Esophagus squamous epithelium (tissue), 5 donors: ENCODE measurements at places on chromosomes 7 and 10. TPM values are rescaled to one million over a fixed set of nuclear protein-coding genes. Genes with fewer than 3 reads are reported as not detected.

DNA sequence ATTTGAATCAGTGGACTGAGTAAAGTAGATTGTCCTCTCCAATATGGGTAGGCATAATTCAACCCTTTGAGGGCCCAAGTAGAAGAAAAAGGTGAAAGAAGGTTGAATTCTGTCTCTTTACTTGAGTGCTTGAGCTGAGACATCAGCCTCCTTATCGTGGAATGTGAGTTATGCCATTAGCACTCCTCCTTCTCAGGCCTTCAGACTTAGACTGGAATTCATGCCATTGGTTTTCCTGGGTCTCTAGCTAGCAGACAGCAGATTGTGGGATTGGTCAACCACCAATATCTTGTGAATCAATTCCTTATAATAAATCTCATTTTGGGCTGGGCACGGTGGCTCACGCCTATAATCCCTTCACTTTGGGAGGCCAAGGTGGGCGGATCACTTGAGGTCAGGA is 89.2 kb downstream of the CUL2 start:
- no peaks in the 10 kb centered on the region for H3K4me1 ChIP-seq
- no peak overlapping the region for H3K4me3 ChIP-seq
- no peaks in the 10 kb centered on the region for H3K27me3 ChIP-seq
- DNase-seq: no peak

DNA sequence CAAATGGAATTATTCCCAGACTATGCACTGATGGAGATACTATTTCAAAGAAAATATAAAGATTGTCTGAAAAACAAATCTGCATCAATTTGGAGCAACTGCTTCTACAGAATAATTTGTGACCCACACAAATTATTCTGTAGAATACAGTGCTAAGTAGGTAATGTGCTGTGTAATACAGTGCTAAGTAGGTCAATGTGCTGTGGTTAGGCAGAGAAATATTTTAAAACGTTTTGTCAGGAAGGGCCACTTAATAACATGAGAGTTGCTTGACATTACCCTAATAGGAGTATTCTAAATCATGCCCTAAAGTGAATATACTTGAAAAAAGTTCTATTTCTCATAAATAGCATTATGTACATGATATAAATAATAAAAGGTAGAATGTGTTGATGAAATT is 116.5 kb upstream of the KCND2 start:
- no peak overlapping the region for H3K4me3 ChIP-seq
- no peaks in the 10 kb centered on the region for H3K27me3 ChIP-seq
- no peaks in the 10 kb centered on the region for H3K4me1 ChIP-seq

GRCh38 chr7:149093228-149093627 is 2.7 kb upstream of the ZNF786 start:
- H3K4me1 ChIP-seq: peaks cover 8% of the 10 kb centered on the region
- no peaks in the 10 kb centered on the region for H3K27me3 ChIP-seq
- no peak overlapping the region for H3K27ac ChIP-seq
- no peaks in the 10 kb centered on the region for H3K36me3 ChIP-seq

The ZKSCAN5 gene
- 4.3 TPM for total RNA-seq

DNA sequence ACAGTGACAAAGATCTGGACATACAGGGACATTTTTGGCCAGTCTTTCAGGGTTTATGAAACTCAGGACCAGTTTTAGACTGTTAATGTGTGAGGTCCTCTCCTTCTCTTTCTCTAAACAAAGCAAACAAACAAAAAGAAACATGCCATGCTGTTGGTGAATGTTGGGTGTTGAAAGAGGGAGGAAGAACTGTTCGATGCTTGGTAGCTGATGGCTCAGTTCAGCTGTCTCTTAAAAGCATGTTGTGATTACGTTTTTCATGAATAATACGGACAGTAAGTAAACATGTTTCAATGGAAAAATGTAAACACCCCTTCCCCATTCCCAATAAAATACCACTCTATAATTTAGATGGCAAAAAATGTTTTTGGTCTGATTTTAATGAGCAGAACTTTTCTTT is 219.1 kb downstream of the SEC23IP start:
- no peaks in the 10 kb centered on the region for H3K4me1 ChIP-seq
- no peak overlapping the region for H3K27ac ChIP-seq
- H3K27me3 ChIP-seq: no peaks in the 10 kb centered on the region
- H3K4me3 ChIP-seq: no peak overlapping the region
- no peak for DNase-seq

GRCh38 chr7:29237489-29237888 is 42.9 kb downstream of the CHN2 start:
- H3K4me1 ChIP-seq: no peaks in the 10 kb centered on the region
- H3K4me3 ChIP-seq: no peak overlapping the region
- H3K27me3 ChIP-seq: no peaks in the 10 kb centered on the region
- no peak for DNase-seq
- no peak overlapping the region for H3K27ac ChIP-seq
- no peaks in the 10 kb centered on the region for H3K36me3 ChIP-seq

DNA sequence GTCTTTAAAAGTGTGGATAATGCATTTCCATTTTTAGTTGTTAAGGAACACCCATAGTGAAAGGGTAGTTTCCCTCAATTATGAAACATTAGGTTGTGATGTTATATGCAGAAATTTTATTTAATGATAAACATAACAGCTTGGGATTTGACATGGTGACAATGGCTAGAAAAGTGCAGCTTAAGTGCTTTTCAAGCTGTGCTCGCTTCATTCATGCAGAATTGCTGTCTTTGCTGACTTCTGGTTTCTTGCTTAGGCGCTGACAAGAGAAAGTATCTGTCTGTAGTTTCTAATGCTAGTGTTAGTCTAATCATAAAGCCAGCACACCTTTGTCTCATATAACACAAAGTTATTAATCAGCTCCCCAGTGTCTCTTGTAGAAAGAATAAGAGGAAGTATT is 170.0 kb downstream of the ARL5B start:
- H3K4me3 ChIP-seq: no peak overlapping the region
- no peak for DNase-seq
- H3K36me3 ChIP-seq: no peaks in the 10 kb centered on the region
- H3K4me1 ChIP-seq: no peaks in the 10 kb centered on the region
- no peaks in the 10 kb centered on the region for H3K27me3 ChIP-seq

GRCh38 chr7:132930881-132931280 is 151.0 kb downstream of the CHCHD3 start:
- H3K27ac ChIP-seq: no peak overlapping the region
- DNase-seq: no peak
- H3K4me3 ChIP-seq: no peak overlapping the region
- peaks cover 9% of the 10 kb centered on the region for H3K36me3 ChIP-seq

The EGFR gene
- total RNA-seq: 66.1 TPM

The HMX2 gene
- not detected for total RNA-seq

- no peak for DNase-seq
- no peak overlapping the region for H3K4me3 ChIP-seq
- peaks cover 47% of the 10 kb centered on the region for H3K4me1 ChIP-seq
- no peaks in the 10 kb centered on the region for H3K36me3 ChIP-seq
Observed at GRCh38 chr10:91804126-91804510, 5.9 kb downstream of the TNKS2 start.

DNA sequence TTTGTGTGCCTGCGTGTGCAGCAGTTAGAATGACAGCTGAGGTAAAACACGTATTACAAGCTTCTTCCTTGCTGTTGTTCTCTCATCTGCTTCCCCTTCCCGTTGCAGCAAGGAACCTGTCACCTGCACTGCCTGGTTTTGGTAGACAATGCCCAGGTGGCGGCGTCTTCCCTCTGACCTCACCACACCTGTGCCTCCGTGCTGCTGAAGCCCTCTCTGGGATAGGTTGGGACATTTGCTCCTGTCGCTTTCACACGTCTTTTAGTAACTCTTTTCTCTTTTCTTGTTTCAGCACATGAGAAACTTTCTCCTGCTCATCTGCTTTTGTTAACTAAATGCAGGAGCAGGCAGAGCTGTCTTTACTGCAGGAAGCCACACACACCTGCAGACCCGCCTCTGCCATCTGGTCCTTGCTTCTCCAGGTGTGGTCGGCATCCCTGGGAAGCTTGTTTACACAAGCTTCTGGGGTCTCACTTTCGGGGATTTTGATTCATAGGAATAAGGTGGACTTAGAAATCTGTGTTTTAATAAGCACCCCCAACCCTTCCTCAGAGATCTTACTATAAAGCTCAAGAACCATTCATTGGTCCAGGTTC is 60.7 kb upstream of the EXOC6 start:
- H3K4me1 ChIP-seq: no peaks in the 10 kb centered on the region
- no peaks in the 10 kb centered on the region for H3K27me3 ChIP-seq
- no peaks in the 10 kb centered on the region for H3K36me3 ChIP-seq
- no peak overlapping the region for H3K27ac ChIP-seq
- no peak for DNase-seq
